Peyer's patch (tissue), 4 donors: ENCODE measurements at places on chromosomes 2 and 18.
A peak's percentile ranks its signal among the peaks of the same experiment; 100 is the strongest.

DNA sequence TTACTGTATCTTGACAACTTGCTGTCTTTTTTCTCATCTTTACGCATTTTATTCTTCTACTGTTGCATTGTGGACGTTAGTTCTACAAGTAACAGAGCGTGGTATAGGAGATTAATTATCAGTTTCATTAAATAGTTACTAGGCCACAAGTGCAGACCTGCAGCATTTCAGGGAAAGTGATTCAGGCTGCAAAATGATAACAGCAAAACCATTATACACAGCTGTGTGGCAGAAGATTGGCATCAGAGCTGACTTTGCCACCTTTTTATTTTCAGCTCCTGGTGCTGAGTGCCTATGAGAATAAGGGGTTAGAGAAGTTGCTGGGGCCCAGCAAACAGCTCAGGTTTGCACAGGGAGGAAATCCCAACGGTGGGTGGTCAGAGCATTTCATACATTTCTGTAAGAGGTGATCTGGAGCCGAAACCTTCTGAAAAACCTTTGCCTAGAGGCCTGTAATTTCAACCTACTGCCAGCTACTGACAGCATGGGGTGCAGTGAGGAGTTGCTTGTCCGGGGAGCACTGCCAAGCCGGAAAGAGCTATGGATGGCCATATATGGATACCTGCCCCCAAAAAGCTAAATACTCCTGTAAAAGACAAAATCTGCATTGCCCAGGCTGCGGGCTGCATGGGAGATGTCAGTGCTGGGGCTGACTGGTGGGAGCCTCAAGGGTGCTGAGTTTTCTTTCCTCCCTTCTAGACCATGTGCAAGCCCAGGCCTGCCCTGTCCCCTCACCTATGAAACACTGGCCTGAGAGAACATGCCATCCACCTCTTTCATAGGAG lies 2.7 kb upstream of the CCBE1 start:
- no peak for DNase-seq
- H3K27me3 ChIP-seq, result no peaks in the 10 kb centered on the region
- H3K27ac ChIP-seq, result no peak overlapping the region
- H3K4me1 ChIP-seq, result no peaks in the 10 kb centered on the region
- no peak overlapping the region for H3K4me3 ChIP-seq
- no peaks in the 10 kb centered on the region for H3K36me3 ChIP-seq

DNA sequence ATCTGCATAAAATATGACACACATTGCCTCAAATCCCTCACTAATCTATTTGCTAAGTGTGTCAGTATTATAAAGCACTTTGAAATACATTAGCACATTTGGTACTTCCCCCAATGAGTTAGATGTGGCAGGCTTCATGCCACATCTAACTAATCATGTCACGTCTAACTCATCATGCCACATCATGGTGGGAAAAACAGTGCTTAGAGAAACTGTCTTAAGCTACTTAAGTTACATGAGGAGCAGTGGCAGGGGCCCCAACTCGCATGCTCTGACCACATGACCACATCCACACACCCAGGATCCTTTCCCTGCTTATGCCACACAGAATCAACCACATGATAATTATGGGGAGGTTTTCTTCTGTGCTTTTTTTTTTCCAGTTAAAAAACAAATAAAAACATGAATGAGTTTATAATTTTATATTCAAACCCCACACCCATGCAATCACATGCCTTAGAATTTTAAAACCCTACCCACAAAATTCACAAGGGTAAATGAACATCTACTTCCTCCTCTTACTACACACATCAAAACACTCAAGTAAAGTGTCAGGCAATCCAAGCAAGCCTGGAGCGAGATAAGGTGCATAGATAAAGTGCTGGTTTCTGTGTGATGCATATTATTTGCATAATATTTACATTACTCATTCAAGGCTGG lies 1.6 kb downstream of the ABCA12 start:
- H3K27ac ChIP-seq, result no peak overlapping the region
- H3K27me3 ChIP-seq, result no peaks in the 10 kb centered on the region
- no peaks in the 10 kb centered on the region for H3K36me3 ChIP-seq
- no peaks in the 10 kb centered on the region for H3K4me1 ChIP-seq
- no peak overlapping the region for H3K4me3 ChIP-seq

- no peak overlapping the region for H3K27ac ChIP-seq
- no peaks in the 10 kb centered on the region for H3K4me1 ChIP-seq
- H3K4me3 ChIP-seq, result no peak overlapping the region
- peak; percentile 48 for DNase-seq
- H3K36me3 ChIP-seq, result no peaks in the 10 kb centered on the region
Measured at GRCh38 chr2:21220930-21221329, 97.2 kb downstream of the TDRD15 start.

DNA sequence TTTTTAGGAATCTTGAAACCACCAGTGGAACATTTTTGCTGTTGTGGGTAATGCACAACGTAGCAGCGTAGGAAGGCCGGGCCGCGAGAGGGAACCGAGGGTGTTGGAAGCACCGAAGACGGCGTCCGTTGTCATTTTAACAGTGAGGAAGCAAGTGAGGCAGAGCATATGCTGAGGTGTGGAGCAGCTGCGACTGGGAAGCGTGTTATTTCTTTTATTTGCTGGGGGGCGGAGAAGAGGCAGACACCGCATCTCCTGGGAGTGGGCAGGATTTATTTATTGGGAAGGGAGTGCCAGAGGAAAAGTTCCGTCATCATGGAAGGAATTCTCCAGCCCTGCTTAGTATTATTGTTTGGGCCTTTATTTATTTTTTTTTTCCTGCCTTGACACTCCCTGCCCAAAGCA lies 232.8 kb downstream of the KLHL29 start:
- no peaks in the 10 kb centered on the region for H3K36me3 ChIP-seq
- H3K27ac ChIP-seq, result peak overlapping the region; percentile 59
- no peak for DNase-seq
- no peak overlapping the region for H3K4me3 ChIP-seq

GRCh38 chr2:28352104-28352503 lies 40.6 kb upstream of the FOSL2 start:
- DNase-seq, result no peak
- no peak overlapping the region for H3K27ac ChIP-seq
- no peak overlapping the region for H3K4me3 ChIP-seq

DNA sequence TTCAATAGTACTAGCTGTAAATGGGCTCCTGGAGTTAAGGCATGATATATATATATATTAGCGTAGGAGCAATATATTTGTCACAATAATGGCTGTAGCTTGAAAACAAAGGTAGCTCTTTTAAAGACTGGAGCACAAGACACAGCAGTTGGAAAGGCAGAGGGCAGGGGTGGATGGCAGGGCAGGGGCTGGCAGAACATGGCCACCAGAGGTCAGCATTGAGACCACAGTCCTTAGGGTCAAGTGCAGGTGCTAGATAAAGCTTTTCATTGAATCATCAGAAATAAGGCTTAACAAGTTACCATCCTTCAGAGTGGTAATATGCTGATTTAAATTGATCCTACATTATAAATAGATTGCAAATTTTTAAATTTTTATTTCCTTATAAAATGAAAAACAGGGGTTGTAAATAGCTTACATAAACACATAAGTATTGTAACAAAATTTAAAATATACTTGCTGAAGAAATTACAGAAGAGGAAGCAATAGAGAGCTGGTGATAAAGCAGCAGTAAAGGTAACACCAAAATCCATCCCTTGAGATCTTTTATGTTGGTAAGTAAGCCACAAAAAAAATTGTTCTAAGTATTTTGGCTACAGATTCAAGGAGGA lies 161.2 kb upstream of the PIEZO2 start:
- DNase-seq, result peak; percentile 54
- no peak overlapping the region for H3K4me3 ChIP-seq
- H3K4me1 ChIP-seq, result no peaks in the 10 kb centered on the region
- no peak overlapping the region for H3K27ac ChIP-seq
- H3K36me3 ChIP-seq, result no peaks in the 10 kb centered on the region
- no peaks in the 10 kb centered on the region for H3K27me3 ChIP-seq

GRCh38 chr2:126824663-126825062 lies 74.0 kb upstream of the TEX51 start:
- DNase-seq, result no peak
- H3K4me3 ChIP-seq, result no peak overlapping the region
- no peaks in the 10 kb centered on the region for H3K27me3 ChIP-seq

GRCh38 chr2:224948859-224949258 lies 93.4 kb downstream of the DOCK10 start:
- no peaks in the 10 kb centered on the region for H3K27me3 ChIP-seq
- H3K36me3 ChIP-seq, result no peaks in the 10 kb centered on the region
- peaks cover 5% of the 10 kb centered on the region for H3K4me1 ChIP-seq
- DNase-seq, result no peak
- no peak overlapping the region for H3K27ac ChIP-seq

GRCh38 chr2:6073191-6074088 lies 381.3 kb downstream of the SOX11 start:
- no peak for DNase-seq
- no peak overlapping the region for H3K4me3 ChIP-seq
- no peaks in the 10 kb centered on the region for H3K27me3 ChIP-seq

DNA sequence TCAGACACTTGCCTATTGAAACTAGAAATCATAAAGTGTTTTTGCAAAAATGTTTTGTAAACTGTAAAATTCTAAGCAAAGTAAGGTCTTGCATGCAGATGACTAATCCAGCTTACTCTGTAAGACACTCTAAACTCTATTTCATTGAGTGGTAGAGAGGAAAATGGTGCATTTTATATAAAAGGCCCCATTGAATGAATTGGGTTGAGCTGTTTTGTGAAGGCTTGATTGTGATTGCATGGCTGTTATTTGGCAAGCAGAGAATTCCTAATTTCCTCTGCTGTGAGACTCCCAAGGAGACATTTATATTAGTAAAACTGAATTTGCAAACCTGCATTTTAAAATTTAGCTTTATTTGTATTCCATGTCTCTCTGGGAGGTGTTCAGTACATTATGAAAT lies 234.5 kb downstream of the PARD3B start:
- no peaks in the 10 kb centered on the region for H3K27me3 ChIP-seq
- no peak overlapping the region for H3K4me3 ChIP-seq
- H3K4me1 ChIP-seq, result no peaks in the 10 kb centered on the region
- H3K27ac ChIP-seq, result no peak overlapping the region
- H3K36me3 ChIP-seq, result no peaks in the 10 kb centered on the region

DNA sequence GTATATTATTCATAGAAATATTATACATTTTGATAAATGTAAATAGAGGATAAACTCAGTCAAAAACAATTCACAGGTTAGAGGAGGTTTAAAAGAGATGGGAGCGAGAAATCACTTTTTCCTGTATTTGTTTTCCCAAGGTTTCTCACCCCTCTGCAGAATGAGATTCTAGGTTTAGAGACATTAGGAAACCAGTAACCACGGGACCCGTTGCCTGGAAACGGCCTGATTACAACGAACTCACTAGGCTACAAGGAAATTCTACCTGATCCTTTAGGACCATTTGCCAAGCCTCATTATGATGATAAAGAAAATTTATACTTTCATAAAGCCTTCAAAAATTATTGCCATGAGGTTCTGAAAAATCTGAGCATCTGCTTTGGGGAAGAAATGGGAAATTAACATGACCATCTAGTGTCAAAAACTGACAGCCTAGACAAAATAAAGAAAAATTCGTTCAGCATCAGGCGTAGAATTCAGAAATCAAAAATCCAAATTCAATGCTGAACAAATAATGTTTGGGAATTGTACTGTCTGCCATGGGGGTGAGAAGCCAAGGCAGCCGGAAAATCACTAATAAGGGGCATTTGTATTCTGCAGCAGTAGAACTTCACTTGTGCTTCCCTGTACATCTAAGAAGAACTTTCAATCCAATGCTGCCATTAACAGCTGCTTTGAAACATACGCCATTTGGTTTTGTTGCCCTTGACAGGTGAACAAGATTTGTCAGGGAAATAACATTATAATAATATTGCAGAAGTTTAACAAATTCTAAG lies 262.3 kb downstream of the NRXN1 start:
- no peaks in the 10 kb centered on the region for H3K27me3 ChIP-seq
- H3K27ac ChIP-seq, result no peak overlapping the region
- no peak for DNase-seq
- no peaks in the 10 kb centered on the region for H3K4me1 ChIP-seq

DNA sequence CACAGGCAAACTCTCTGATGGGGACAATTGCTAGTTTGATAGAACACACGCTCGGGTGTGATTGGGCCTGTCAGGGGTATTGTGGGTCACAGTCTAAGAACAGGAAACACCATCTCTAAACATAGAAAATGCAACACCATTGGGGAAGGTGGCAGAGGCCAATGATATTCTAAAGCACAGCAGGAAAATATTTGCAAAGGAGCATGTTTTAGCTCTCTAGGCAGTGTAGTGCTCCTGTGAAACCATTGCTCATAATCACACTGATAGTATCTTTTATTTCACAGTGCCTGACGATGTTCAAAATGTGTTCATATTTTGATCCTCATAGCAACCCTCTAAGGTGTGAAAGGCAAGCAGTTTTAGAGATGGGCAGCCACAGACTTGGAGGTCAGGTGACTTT lies 224.2 kb downstream of the CD226 start:
- H3K27ac ChIP-seq, result no peak overlapping the region
- no peak overlapping the region for H3K4me3 ChIP-seq
- no peaks in the 10 kb centered on the region for H3K27me3 ChIP-seq
- H3K4me1 ChIP-seq, result no peaks in the 10 kb centered on the region

DNA sequence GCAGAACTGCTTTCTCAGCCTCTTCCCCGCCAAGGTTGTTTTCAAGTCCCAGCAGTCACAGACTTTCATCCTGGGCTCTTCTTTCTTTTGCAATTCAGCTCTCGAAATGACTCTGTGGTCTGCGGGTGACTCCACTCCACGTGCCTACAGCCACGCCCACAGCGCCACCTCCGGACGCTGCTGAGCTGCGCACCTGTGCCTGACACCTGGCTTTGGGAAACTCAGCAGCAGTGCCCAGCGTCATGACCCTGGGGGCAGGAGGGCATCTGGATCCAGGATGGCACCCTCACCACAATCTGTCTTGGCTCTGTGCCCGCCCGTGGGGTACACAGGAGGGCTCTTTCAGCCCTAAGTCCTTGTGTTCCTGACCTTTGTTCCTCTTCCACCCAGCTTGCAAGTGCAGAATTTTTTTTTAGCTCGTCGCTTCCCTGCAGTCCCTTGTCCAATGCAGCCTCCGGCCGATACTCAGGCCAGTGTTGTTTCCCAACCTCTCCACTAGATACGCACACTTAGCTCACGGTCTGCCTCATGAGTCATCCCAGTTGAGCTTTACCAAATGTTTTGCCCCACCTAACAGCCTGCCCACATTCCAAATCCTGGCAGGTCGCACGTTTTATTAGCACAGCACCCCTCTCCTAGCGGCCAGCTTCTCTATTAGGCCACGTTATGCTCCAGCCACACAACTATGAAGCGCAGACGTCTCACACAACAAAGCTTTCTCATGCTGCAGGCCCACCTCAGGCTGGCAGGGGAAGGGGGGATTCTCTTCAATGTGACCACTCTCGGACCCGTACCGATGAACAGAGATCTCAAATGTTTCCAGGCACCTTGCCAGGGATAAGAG lies 6.5 kb upstream of the CAPN10 start:
- no peaks in the 10 kb centered on the region for H3K36me3 ChIP-seq
- H3K27ac ChIP-seq, result peak overlapping the region; percentile 34
- H3K27me3 ChIP-seq, result no peaks in the 10 kb centered on the region
- peak; percentile 91 for DNase-seq
- H3K4me3 ChIP-seq, result no peak overlapping the region

- H3K27ac ChIP-seq, result peak within 1 kb of the TSS; percentile 90
- peak within 1 kb of the TSS; percentile 96 for H3K4me3 ChIP-seq
- H3K4me1 ChIP-seq, result no peaks in the 10 kb centered on the region
- no peaks in the 10 kb centered on the region for H3K27me3 ChIP-seq
Measured at GRCh38 chr2:168247341-168248261, at the start of gene STK39. Gene STK39, minus strand, starts transcription at chr2:168247595. Its CDS starts 160 bp downstream, at chr2:168247435.

- H3K36me3 ChIP-seq, result no peaks in the 10 kb centered on the region
- H3K27ac ChIP-seq, result no peak overlapping the region
- H3K27me3 ChIP-seq, result no peaks in the 10 kb centered on the region
- H3K4me3 ChIP-seq, result no peak overlapping the region
- DNase-seq, result no peak
Measured at GRCh38 chr2:7880566-7880965, 801.3 kb upstream of the ID2 start.

- H3K36me3 ChIP-seq, result no peaks in the 10 kb centered on the region
- H3K27ac ChIP-seq, result no peak overlapping the region
- H3K27me3 ChIP-seq, result no peaks in the 10 kb centered on the region
- no peaks in the 10 kb centered on the region for H3K4me1 ChIP-seq
- no peak overlapping the region for H3K4me3 ChIP-seq
Measured at GRCh38 chr2:138610201-138610953, 108.8 kb downstream of the SPOPL start.
